ENCODE measurements at places on chromosomes 13 and 19.

DNA sequence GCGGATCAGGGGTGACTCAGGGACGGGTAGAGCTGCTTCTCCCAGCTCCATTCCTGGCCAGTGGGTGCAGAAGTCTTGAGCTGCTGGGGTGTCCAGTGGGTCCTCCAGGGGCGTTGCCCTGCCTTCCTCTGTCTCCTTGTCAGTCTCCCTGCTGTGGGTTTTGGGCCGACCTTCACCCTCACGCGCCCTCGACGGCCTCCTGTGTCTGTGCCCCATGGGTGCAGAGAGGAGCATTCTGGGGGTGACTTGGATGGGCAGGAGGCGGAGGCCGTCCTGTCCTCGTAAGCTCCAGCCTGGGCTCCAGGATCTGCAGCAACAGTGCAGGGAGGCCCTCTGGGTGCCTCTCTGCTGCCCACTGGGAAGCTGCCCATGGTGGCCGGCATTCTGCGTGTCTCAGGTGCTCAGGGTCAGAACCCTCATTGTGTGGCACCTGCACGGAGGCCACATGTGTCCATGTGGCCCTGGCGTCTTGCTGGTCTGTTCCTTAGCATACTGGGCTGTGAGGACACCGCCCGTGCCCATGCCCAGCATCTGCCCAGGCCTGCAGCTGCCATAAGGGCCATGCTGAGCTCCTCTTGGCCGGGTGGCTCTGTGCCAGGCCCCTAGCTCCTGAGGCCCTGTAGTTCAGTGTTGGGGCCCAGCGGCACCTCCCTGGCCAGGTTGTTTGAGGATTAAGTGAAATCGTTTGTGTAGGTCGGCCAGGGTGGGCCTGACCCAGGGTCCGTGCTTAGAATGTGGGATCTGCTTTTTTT is 17.3 kb downstream of the DOT1L start:
- no peak for DNase-seq

DNA sequence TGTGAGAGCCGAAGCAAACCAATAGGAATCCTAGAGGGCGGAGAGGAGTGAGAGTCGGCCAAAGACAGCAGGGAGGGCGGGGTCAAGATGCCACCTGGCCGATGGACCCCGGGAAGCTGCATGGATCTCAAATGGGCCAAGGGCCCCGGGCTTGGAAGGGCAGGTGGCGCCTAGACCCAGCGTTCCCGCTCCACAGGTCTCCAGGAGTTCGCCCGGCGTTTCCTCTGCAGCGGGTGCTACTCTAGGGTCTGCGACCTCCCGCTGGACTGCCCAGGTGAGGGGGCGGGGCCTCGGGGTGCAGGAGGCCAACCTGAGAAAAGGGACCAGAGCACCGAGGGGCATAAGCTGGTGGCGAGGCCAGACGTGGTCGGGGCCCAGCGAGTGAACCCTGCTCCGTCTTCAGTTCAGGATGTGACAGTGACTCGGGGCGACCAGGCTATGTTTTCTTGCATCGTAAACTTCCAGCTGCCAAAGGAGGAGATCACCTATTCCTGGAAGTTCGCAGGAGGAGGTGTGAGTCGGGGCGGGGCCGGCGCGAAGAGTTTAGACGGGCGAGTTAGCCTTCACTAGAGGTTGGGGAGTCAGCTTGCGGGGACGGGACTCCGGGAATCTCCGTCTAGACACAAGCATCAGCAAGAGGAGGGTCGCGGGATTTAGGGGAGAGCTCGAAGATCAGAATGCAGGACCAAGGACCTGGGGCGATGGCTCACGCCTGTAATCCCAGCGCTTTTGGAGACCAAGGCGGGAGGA is 9.9 kb downstream of the SPACA6 start:
- DNase-seq, result no peak

DNA sequence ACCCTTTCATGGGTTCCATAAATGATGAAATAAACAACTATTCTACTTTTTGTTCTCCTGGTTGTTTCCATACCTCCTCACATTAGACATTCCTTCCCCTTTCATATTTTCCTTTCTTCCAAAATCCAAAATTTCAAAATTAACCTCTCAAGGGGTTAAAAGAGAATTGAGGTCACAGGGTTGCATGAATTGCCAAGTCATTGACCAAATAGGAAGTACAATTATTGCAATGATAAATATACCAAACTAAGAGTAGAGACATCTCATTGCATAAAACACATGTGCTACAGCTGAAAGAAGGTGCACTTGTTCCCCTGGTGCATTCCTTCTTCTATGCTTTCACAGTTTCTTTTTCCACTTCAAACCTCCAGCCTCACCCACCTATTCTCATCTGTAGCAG is 136.1 kb downstream of the KCTD12 start:
- DNase-seq, result no peak

- DNase-seq, result no peak
Measured at GRCh38 chr13:46016216-46016615, 36.3 kb downstream of the ZC3H13 start.

- no peak for DNase-seq
Measured at GRCh38 chr13:42859760-42860159, 78.4 kb downstream of the FAM216B start.

DNA sequence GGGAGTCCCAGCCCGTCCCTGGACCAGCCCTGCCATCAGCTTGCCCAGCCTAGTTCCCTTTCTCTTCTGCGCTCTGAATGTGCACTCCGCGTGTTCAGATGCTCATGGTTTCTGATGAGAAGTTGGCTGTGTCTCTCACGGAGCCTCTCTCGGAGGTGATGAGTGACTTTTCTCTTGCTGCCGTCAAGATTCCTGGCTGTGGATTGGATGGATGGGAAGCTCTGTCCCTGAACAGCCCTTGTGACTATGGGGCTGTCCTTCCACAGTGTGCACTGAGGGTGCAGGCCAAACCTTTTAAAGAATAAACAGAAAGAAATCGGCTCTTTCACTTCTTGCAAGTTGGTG is 24.4 kb downstream of the WTIP start:
- no peak for DNase-seq

GRCh38 chr13:52921194-52921593 is 72.8 kb upstream of the PCDH8 start:
- DNase-seq, result no peak

DNA sequence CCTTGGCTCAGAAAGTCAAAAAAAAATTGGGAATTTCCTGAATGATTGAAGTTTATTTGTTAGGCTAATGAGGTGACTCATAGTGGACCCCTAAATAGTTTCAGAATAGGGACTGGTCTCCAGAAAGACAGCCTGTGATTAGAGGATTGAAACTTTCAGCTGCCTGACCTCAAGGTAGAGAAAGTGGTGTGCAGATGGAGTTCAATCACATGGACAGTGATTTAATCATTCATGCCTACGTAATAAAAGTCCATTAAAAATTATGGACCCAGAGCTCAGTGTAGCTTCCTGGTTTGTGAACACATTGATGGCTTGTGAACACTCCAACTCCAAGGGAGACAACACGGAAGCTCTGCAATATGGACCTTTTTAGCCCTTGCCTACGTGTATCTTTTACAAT is 533.2 kb upstream of the PCDH9 start:
- no peak for DNase-seq

DNA sequence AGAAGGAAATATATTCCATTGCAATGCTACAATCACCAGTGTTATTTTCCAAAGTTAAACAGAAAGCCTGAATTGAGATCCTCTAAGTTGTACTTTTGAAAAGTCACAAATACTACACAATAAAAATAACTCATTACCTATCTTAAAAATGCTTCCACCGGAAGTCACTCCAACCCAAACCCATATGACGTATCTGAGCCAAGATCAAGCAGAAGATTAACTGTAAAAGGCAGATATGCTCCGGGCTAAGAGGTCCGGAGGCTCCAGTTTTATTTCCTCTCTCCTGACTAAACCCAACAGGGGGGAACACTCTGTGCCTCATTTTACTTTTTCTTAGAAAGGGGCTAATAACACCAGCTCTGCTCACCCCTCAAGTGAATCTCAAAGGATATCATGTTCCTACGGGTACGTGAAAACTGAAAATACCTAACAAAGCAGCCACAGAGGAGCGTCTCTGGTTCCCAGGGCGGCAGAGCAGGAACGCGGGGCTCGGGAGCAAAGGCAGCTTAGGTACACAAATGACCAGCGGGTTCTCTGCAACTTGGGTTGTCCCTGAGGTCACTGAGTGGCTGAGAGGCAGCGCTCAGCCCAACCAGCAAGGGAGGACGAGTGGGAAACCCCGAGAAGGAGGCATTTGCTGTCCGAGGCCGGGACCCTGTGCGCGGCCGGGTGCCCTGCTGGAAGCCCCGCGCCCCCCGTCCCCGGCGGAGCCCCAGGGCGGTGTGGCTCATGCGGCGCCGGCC is 750 bp downstream of the RAB20 start:
- DNase-seq, result peak; percentile 39

GRCh38 chr13:54029720-54030119 is 1001.1 kb downstream of the OLFM4 start:
- DNase-seq, result no peak

DNA sequence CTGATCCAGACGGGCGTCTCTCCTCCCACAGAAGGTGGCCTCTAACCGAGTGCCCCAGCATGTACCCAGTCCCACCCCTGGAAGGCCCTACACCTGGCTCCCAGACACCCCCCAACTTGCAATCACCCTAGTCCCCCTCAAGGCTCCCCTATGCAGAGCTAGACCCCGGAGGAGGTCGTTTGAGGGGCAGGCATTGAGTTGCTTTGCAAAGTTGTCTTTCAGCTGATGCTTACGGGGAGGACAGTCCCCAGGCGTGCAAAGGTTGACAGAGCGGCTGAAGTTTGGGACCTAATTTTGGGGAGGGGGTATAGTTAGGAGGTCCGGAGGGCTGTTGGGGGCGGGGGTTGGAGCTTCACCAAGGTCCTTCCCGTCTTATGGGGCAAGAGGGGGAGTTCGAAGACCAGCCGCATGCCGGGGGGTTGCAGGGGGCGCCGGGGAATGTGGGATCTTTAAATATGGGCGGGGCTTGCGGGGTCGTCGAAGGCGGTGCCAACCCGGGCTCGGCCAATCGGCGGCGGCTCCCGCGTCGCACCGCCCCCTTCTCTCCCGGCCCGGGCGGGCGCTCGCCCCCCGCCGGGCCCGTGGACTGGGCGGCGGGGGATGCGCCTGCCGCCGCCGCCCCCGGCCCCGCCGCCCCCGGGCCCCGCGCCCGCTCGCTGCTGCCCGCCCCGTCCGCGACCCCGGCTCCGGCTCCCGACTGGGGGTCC is at the start of gene KCNN1:
KCNN1 (plus strand) TSS at position 558 of the 707 bp plus-strand sequence. CDS start 6,782 bp downstream, outside the sequence.
- no peak for DNase-seq

DNA sequence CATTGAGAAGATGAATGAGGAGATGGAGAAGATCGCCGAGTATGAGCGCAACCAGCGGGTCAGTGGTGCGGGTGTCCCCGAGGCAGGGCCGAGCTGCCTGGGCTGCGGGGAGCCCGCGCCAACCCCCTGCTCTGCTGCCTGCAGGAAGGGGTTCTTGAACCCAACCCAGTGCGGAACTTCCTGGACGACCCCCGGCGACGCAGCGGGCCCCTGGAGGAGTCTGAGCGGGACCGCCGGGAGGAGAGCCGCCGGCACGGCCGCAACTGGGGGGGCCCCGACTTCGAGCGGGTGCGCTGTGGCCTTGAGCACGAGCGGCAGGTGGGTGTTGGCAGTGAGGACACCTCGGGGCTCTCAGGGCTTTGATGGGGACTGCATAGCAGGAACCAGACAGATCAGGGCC is 8.3 kb downstream of the CCDC9 start:
- no peak for DNase-seq

GRCh38 chr19:6278740-6279619 is 795 bp downstream of the MLLT1 start:
- DNase-seq, result no peak

DNA sequence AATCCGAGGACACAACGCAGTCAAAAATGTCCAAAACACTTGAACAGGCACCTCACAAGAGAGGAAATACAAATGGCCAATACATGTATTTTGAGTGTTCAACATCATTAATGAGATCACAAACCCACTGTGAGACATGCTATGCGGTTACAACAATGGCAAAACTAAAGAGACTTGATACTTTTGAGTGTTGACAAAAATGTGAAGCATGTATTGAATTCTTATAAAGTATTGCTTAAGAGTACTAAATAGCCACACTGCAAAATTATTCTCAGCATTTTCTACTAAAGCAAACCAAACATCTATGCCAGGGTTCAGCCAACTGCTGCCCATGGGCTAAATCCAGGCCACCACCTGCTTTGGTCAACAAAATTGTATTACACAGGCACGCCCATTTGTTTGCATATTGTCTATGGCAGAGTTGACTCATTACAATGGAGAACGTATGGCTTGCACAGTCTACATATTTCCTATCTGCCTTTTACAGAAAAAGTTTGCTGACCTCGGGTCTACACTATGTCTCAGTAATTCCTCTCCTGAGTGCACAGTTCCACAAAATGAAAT is 135.3 kb downstream of the B3GLCT start:
- DNase-seq, result no peak

DNA sequence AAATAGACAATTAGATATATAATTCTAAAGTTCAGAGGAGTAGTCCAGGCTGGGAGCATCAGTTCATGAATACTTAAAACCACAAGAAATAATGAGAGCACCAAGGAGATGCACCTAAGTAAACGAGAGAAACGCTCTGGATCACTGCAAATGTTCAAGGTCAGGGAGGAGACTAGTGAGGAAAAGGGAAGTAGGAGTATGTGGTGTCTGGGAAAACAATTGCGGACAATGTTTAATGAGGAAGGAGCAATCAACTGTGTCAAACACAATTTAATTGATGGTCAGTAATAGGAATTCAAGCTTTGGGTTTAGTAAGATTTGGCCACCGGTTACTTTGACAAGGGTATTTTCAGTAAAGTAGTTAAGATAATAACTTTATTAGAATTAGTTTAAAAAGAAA is 652.2 kb downstream of the DACH1 start:
- no peak for DNase-seq

DNA sequence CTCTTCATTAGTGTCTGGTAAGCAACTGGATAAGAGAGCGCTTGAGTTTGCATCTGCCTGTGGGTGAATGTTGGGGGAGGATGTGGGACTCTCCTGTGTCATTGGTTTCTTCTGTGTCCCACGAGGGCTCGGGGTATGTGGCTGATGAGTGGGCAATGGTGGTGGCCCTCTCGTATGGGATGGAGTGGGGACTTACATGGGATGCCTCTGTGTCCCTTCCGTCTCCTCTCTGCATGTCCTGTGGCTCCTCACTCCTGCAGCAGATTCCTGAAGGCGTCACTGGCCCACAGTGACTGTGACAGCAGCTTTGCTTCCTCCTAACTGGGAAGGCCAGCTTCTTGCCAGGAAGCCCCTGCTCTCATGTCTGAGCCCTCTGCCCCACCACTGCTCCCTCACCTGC is 2.6 kb upstream of the LRP3 start:
- DNase-seq, result no peak

- no peak for DNase-seq
Measured at GRCh38 chr19:403221-404027, 5.5 kb downstream of the C2CD4C start.

GRCh38 chr19:52336791-52337381 is 843 bp downstream of the ZNF610 start:
- no peak for DNase-seq

GRCh38 chr13:111270765-111271698 is 49.4 kb upstream of the TEX29 start:
- peak; percentile 29 for DNase-seq
